ENCODE measurements at places on chromosomes 7 and 10. TPM values are rescaled to one million over a fixed set of nuclear protein-coding genes. Genes with fewer than 3 reads are reported as not detected.

Gene TMEM184A
- polyA plus RNA-seq = 6.1 TPM

Gene ANKRD30A
- not detected for polyA plus RNA-seq

Gene IRF5
- 8.3 TPM for polyA plus RNA-seq

Gene CALML3
- not detected for polyA plus RNA-seq

Gene RAPGEF5
- polyA plus RNA-seq = 37.6 TPM

Gene FAM24B
- 6.6 TPM for polyA plus RNA-seq

Gene PDE1C
- 4.6 TPM for polyA plus RNA-seq

Gene TMEM213
- polyA plus RNA-seq = 39.2 TPM

Gene TMEM106B
- 95.6 TPM for polyA plus RNA-seq

Gene LRRD1
- 0.75 TPM for polyA plus RNA-seq

Gene OR6B1
- polyA plus RNA-seq = not detected

Gene CALY
- polyA plus RNA-seq = 0.12 TPM

Gene PLOD3
- 50.1 TPM for polyA plus RNA-seq

Gene YAE1
- 50.3 TPM for polyA plus RNA-seq

Gene SPRN
- 4.5 TPM for polyA plus RNA-seq

Gene TRIL
- 51.3 TPM for polyA plus RNA-seq

Gene PRLHR
- polyA plus RNA-seq = not detected

Gene TSPAN14
- 81.2 TPM for polyA plus RNA-seq

Gene CTNNA3
- polyA plus RNA-seq = 4.3 TPM

Gene HABP2
- polyA plus RNA-seq = 0.52 TPM

Gene MLXIPL
- polyA plus RNA-seq = 4.8 TPM

Gene TFPI2
- polyA plus RNA-seq = 10.3 TPM

Gene NEUROG3
- not detected for polyA plus RNA-seq

Gene LRGUK
- polyA plus RNA-seq = 4.3 TPM

Gene MPP7
- 8.8 TPM for polyA plus RNA-seq

Gene SLC18A3
- polyA plus RNA-seq = not detected

Gene CPEB3
- 3.3 TPM for polyA plus RNA-seq

Gene PHKG1
- polyA plus RNA-seq = 2.9 TPM

Gene IPMK
- 7.7 TPM for polyA plus RNA-seq

Gene MGAM2
- 0.91 TPM for polyA plus RNA-seq

Gene SFRP5
- 0.07 TPM for polyA plus RNA-seq

Gene TMEM229A
- 0.13 TPM for polyA plus RNA-seq

Gene AGMO
- polyA plus RNA-seq = 0.88 TPM

Gene MYO1G
- 0.53 TPM for polyA plus RNA-seq

All from left kidney (tissue), 8 donors.